ENCODE measurements at places on chromosomes 3 and 15.

GRCh38 chr15:68415501-68416157, 16.3 kb downstream of the ITGA11 start:
- DNase-seq = no peak

DNA sequence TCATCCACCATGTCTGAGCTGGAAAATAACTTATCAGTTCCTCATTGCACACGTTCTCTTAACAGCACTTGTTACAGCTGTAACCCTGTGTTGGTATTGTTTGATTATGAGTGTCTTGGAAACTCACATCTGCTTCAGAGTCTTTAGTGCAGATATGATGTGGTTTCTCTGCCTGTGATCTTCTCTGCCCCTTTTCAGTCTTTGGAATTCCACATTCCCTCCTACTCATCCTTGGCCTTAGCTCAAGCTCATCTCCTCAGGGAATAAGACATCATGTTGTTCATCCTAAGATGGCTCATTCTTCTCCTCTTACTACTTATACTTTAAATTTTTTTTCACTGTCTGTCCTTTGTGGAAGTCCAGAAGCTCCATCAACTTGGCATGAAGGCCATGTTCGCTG, 77.7 kb downstream of the SYNPR start:
- DNase-seq = no peak

GRCh38 chr15:81454024-81454423, 80.0 kb upstream of the TMC3 start:
- DNase-seq = no peak

DNA sequence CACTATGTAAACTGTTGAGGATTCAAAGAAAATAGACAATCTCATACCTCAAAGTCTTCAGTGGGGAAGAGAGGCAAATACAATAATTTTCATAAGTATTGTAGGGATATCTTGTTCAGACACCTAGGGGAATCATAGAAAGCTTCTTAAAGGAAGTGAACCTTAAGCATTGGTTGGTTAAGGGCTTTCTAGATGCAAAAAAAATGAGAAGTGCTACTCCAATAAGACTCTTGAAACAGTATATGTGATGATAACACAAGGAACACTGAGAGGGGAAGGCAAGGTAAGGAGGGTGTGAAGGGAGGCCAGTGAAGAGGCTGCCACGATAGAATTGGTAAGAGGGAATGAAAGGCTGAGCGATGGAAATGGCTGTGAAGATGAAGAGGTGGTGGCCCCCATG, 104.1 kb downstream of the TPRG1 start:
- DNase-seq = no peak

- DNase-seq = no peak
Measured at GRCh38 chr15:33104212-33104611, 90.3 kb downstream of the FMN1 start.

DNA sequence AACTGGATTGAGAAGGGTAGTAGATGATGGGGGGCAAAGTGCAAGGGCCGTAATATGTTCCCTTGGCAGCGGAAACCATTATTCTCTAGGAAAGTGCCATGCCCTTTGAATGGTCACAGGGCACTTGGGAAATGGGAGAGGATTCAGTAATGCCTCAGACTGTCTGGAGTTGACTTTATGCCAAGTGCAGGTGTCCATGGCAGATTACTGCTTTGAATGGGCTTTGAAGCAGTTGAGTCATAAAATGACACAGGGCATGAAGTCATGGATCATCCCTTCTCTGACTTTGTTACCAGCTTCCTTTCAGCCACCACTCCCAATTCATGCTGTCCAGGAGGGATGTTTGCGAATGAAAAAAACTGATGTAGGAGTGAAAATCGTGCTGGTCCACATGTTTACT, 20.1 kb downstream of the AADACL2 start:
- no peak for DNase-seq

Measured in NCI-H1436 (cell line).